ENCODE measurements at places on chromosomes 1 and 21.

DNA sequence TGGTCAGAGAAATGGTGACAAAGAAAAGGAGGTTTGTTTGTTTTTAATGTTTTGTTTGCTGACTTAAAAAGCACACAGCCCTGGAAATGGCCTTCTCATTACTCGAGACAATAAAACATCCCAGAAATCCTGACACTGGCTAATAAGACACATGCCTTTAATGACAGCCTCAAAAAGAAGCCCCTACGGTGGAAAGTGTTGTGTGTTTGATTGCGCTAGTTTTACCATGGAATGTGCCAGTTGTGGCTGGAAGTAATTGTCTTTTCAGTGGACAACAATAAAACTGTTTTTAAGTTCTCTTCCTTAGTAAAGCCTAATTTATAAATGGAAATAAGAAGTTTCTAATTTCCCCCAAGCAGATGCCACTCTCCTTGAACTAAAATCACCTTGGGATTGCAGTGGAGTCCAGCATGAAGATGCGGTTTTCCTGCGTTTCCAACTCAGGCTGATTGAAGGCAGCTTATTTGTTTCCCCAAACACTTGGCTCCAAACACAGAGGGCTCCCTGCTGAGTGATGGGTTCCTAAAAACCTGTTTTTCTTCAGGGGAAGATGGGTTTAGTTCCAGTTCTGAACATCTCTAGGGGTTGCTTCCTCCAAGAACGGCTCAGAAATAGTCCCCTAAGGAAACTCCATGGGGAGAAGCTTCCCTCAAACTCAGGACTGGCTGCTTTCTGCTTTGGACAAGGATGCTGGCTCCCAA, 54.3 kb downstream of the CD247 start:
- no peak for DNase-seq

DNA sequence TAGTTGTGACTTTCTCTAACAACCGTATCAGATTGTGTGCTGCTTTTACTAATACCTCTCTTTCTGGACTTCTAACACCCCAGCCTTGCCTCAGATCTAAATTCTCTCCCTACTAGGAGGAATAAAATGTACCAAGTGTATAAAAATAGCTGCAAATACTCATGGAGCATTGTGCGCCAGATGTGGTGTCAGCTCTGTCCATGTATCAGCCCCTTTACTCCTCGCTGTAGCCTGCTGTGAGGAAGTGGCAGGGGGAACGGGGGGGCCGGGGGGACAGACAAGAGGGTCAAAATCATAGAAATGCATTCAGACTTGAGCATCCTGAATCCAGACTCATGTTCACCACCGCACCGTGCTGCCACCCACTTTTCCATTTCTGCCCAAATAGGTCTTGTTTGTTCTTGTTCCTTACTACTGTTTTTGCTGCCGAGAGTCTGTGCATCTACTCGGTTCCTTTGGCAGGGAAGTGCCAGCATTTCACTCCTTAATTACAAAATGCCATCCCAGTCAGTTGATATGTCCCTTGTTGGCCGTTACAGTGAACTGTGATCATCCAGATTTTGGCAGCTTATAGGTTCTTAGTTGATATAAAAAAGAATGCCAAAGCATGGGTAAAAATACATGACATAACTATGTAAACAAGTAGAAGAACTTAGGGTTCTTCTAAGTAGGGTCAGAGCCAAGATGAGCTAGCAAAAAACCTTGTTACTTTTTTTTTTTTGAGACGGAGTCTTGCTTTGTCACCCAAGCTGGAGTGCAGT, 76.4 kb downstream of the UBE4B start:
- no peak for DNase-seq

GRCh38 chr1:47809301-47810084, 187.7 kb downstream of the TRABD2B start:
- no peak for DNase-seq

- no peak for DNase-seq
These were observed 352 bp downstream of the KCNK1 start for GRCh38 chr1:233614173-233614742.

GRCh38 chr1:161193561-161194235, 5.2 kb downstream of the ADAMTS4 start:
- DNase-seq = no peak

DNA sequence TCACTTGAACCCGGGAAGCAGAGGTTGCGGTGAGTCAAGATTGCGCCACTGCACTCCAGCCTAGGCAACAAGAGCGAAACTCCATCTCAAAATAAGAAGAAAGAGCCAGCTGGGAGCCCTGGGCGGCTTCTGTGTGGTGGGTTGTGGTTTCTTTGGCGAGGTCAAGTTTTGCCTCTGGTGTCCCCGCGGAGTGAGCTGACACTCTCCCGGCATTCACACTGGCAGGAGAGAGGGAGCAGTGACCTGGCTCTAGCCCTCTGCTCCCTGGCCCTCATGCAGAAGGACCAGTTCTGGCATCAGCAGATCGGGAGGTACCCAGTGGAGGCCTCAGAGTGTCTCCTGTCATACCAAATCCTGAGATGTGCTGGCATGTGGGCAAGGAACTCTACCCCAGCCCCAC, 81.0 kb upstream of the VAMP3 start:
- DNase-seq = no peak

- no peak for DNase-seq
These were observed 132.4 kb downstream of the MAP3K21 start for GRCh38 chr1:233459968-233460367.

GRCh38 chr1:162235241-162235800, 141.3 kb downstream of the SPATA46 start:
- DNase-seq = no peak

DNA sequence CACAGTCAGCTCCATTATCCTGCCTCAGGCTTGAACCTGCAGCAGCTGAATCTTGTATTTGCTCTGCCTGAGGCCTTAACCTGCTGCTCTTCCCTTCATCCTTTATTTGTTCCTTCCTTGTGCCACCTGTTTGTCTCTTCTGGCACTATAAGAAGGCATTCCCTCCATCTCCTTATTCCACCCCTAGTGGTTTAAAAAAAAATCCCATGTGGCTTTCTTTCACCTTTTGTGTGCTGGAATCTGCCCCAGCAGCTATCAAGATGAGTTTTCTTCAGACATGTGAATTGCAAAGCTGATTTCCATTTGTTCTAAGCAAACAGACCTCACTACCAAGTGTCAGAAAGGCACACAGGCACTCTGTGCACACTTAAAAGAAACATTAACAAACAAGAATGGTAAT, 294.6 kb downstream of the TTLL7 start:
- no peak for DNase-seq

GRCh38 chr1:227082999-227083746, 143.1 kb downstream of the COQ8A start:
- no peak for DNase-seq

- no peak for DNase-seq
These were observed 13.6 kb upstream of the TRIM17 start for GRCh38 chr1:228430243-228430642.

DNA sequence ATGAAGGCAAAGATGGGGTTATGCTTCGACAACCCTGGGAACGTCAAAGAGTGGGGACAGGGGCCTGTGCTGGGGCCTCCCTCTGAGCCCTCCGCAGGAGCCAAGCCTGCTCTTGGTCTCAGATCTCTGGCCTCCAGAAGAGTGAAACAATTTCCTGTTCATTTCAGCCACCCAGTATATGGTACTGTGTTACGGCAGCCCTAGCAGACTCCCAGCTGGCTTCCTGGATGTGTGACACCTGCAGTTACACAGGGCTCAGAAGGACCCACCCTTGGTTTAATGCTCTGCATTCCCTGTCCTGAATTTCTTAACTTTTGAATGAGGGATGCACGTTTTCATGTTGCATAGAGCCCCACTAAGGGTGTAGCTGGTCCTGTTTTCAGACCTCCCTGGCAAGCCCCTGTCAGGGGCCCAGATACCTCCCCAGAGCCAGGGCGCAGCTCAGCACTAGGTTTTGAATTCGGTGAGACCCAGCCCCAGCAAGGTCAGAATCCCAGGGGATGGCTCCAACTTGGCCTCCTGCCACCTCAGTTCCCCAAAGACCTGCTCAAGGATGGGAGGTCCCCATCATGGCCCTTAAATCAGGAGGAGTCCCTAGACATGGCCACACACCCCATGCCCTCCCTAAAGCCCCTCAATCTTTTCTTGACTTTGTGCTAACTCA, 79.0 kb upstream of the IFFO2 start:
- no peak for DNase-seq

DNA sequence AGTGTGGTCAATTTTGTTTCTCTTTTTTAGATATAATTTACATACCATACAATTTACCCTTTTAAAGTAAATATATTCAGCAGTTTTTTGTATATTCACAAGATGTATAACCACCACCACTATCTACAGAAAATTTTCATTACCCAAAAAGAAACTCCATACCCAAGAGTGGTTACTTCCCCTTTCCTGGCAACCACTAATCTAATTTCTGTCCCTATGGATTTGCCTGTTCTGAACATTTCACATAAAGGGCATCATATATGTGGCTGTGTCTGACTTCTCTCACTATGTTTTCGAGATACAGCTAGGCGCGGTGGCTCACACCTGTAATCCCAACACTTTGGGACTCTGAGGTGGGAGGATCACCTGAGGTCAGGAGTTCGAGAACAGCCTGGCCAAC, 13.6 kb downstream of the PACC1 start:
- no peak for DNase-seq

GRCh38 chr1:216785737-216786136, 62.5 kb upstream of the ESRRG start:
- no peak for DNase-seq

DNA sequence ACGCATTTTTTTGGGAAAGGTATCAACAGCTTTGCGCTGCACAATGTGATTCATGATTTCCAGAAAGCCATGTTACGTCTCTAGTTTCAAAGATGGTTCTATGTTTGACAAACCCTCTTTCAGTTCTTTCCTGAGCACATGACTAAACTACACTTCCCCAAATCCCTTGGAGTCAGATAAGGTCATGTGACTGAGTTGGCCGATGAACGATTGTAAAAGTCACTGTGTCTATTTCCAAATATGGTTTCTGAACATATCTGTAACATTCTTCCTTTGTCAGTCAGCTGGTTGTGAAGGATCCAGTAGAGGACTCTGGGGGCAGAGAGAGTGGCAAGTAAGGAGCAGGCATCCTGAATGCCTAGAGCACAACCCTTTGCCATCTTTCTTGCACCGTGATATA, 35.4 kb downstream of the TMPRSS15 start:
- no peak for DNase-seq

- no peak for DNase-seq
These were observed 222.0 kb upstream of the PKN2 start for GRCh38 chr1:88462096-88462487.

GRCh38 chr1:109516872-109517271, 7.3 kb upstream of the AMIGO1 start:
- no peak for DNase-seq

DNA sequence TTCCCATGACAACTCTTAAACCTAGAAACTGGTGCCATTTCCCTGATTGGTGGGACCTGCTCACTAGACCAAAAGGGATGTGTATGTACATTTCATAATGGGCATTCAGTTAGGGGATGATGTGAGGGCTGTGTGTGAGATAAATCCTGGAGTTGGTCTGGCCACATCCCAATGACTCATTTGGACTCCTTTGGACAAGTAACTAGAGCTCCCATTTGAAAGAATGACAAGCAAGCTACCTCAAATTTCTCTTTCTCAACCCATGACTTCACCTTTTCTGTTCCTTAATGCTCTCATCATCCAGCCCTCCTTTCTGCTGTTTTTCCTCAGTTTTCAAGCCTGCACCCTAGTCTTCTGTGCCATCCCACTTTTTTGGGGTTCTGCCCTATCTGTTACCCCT, 27.9 kb downstream of the EBNA1BP2 start:
- no peak for DNase-seq

- DNase-seq = no peak
These were observed 299.6 kb upstream of the RUNX1 start for GRCh38 chr21:35348686-35349085.

DNA sequence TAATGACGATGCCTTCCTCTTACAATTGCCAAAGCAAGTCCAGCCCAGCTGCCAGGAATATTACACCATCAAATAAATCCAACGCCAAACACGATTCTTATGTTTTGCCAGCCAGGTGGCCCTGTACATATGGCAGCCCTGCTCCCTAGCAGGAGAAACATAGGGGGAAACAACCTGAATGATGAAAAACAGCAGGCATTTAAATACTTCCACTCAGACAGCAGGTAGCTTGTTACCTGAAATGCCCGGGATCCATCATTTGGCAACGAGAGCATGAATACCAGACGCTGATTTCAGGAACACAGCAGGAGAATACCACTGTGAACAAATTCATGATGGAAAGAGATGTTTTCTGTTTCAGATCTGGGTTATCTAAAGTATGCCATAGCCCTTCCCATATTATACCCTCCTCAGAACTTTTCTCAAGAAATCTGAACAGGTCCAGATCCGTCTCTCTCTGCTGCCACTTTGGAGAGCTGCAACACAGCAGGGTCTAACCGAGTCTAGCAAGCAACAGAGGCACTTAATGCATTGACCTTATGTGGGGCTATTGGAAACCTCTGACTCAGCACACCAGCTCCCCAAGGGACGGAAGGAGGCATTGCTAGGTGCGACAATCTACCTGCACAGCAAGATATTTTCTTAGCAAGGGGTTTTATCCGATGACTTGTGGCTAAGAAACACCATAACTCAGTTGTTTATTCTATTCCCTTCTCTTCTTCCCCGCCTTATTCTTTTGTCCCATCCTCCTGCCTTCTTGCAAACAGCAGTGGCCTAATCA, 166.3 kb downstream of the BARHL2 start:
- DNase-seq = no peak

DNA sequence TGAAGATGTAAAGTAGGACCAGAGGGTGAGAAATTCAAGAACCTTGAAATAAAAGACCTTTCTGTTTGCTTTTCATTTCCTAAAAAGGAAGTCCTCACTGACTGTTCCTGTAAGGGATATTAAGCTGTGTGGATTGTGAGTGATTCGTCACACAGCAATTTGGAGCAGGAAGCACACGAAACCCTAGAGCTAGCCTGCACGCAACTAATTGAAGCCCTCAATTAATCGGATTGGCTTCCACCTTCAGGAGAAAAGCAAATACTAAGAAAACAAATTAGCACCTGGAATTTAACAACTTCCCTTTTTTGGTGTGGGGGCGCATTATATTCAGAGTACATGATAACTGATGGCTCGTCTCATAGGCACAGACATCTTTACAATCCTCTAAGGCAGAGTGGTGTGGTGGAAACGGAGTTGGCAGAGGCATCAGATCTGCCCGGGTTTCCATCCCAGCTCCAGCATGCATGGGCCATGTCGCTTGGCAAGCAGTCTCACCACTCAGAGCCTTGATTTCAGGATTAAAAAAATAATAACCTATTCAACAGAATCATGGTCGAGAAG, 95.2 kb downstream of the KCNJ15 start:
- no peak for DNase-seq

GRCh38 chr1:219438386-219438785, 174.5 kb downstream of the ZC3H11B start:
- DNase-seq = no peak

DNA sequence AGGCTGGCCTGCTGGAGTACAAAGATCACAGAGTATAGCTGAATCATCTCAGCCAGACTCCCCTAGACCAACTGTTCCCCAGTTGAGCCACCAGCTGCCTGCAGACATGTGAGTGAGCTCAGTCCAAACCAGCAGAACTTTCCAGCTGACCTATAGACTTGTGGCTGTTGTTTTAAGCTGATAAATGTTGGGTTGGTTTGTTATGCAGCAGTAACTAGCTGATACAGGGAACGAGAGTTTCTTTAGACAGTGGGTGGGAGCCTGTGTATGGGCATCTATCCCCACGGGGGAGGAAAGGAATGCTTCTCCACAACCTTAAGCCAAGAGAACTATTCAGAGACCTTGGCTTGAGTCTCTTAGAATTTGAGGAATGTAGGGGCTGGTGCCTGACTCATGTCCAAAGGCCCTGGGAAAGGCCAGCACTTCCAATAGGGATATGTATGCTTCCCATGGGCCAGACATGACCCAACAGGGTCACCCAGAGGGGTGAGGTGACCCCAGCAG, 30.1 kb downstream of the SLC1A7 start:
- no peak for DNase-seq

- no peak for DNase-seq
These were observed 421.3 kb downstream of the NEGR1 start for GRCh38 chr1:71861022-71861421.

All from activated T-cell treated with anti-CD3 and anti-CD28 coated beads for 4 hours (primary cell).